ENCODE measurements at places on chromosomes 4 and X.

DNA sequence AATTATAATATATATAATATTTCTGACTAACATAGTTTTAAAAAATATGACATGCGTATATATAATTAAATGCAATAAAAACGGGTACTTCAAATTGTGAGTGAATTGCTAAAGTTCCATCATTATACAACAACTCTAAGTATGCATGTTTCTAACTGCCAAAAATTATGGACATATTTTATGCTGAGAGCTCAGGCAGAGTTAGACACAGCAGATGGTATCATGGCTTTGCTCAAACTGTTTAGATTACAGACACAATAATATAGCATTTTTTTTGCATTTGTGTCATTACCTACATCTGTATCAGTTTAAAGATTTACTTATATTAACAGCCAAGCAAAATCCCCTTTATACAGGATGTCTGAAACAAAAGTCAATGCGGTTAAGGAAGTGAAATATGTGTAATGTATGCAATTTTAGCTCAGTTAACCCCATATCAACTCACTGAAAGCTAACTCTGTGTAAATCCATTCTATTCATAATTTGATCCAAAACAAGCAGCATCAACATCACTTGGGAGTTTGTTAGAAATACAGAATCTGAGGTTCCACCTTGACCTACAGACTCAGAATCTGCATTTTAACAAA lies 119.1 kb upstream of the CNKSR2 start:
- DNase-seq, result no peak

GRCh38 chrX:37745354-37745753 lies 34.5 kb upstream of the CYBB start:
- DNase-seq, result peak; percentile 60

GRCh38 chrX:32483534-32484136 lies 727.7 kb downstream of the DMD start:
- no peak for DNase-seq

DNA sequence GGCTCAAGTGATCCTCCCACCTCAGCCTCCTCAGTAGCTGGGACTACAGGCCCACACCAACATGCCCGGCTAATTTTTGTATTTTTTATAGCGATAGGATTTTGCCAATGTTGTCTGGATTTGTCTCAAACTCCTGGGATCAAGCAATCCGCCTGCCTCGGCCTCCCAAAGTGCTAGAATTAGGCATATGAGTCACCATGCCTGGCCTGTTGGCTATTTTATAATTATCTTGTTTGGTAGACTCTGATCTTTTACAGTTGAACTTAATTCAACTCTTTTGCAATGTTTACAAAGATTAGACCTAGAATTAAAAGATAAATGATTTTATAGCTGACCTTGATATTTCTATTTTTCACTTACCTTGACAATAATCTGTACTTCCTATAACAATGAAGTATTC lies 18.0 kb downstream of the DCK start:
- no peak for DNase-seq

DNA sequence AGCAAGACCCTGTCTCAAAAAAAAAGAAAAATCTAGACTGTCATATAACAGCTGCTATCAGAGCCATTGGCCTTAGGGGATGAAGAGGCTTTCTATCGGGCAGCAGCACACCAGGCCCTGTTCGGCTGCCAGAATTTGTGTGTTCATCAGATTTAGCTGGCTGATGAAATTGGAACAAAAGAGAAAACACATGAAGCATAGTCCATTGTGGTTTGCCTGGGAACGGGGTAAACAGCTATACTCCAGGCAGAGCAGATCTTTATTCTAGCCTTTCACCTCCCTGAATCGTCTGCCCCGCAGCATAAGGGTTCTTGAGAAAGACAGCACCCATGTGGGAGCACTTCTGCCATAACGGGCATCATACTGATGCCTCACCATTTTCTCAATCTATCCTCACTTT lies 11.6 kb downstream of the TKTL1 start:
- DNase-seq, result no peak

- DNase-seq, result no peak
Observed at GRCh38 chr4:159160242-159160641, 57.4 kb downstream of the RAPGEF2 start.

DNA sequence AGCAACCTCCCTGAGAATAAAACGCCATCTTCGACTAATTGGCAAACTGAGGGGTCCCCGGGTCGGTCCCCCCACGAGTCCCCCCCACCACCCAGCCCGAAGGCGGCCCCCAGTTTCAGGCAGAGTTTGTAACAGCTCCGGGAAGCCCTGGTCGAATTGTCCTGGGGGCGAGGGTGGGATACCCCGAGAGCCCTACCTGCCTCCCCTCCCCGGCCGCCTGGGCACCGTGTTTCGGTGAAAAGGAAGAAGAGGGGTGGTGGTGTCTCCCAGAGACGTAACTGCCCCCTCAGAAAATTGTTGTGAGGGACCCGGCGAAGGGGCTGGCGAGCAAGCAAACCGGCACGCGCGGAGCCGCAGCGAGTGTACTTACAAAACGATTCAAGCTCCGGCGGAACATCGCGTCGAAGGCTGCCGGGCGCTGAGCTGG lies 1.2 kb downstream of the ATP11C start:
- no peak for DNase-seq

DNA sequence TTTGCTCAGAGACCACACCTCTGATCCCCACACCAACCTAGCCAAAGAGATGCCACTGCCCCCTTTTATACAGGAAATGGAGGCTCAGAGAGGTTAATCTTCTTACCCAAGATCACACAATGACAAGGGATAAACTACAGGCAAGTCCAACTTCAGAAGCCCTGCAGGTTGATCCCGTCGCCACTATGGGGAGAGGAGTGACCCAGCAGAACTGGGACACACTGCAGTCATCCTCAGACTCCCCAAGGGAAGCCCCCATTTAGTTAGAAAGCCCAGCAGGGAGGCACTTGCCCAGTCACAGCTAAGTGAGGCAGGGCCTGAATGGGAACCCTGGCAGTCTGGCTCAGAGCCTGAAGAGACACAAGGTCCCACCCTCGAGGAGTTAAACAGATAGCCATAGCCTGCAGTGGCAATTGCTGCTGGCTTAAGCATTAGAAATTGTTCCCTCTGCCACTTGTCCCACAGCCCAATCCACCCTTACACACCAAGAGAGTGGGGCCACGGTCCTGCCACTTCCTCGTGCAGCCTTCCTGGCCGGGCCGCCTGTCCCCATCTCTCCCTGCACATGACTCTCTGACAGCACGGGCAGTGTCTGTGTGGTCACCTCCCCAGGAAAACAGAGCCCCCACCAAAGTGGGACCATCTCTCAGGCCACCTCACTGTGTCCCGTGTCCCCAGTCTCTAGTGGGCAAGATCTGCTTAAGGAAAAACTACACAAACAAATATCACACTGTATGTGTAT lies 2.7 kb downstream of the JAKMIP1 start:
- DNase-seq, result no peak

GRCh38 chrX:39613997-39614679 lies 483.6 kb downstream of the BCOR start:
- DNase-seq, result peak; percentile 52

- DNase-seq, result no peak
Observed at GRCh38 chr4:24007860-24008261, 118.0 kb upstream of the PPARGC1A start.

DNA sequence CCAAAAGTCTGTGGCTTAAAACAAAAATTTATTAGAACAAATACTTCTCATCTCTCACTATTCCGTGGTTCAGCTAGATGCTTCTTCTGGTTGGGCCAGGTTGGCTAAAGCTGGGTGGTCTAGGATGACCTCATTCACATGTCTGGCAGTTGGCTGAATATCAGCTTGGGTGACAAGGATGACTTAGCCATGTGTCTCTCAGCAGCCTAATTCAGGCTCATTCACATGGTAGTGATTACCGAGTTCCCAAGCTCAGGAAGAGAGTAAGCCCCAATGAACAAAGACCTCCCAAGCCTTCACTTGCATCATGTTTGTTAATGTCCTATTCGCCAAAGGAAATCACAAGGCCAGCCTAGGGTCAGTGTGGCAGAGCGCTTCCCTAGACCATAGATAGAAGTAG lies 119.4 kb downstream of the FANCB start:
- no peak for DNase-seq

DNA sequence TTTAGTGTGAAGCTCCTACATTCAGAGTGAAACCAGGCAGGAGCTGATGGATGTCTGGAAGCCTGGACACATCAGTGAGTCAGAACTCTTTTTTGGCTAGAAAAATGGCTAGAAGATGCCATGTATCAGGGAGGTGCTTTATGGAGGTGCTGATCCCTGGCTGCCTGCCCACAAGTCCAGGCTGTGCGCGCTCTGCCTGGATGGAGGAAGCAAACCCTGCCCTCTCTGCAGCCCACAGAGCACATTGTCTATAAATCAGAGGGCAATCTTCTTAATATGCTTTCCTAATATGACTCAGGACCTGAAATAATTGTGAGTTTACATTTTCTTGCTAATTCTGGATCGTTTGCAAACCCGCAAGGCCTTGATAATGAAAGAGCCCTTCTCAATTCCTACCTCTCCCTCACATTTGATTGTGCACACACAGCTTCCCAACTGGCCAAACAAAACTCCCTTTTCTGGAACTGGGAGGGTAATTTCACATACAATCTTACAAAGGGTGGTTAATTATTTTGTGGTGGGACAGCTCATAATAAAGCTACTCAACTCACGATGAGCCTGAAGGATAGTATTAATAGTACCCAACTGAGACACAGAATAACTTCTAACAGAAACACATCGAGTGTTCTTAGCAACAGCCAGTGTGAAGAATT lies 11.7 kb downstream of the MFAP3L start:
- DNase-seq, result no peak

- no peak for DNase-seq
Observed at GRCh38 chr4:78299565-78299972, 242.4 kb downstream of the FRAS1 start.

GRCh38 chrX:57929373-57929772 lies 19.1 kb upstream of the ZXDA start:
- DNase-seq, result no peak

GRCh38 chrX:34437586-34437985 lies 219.5 kb downstream of the TMEM47 start:
- no peak for DNase-seq

DNA sequence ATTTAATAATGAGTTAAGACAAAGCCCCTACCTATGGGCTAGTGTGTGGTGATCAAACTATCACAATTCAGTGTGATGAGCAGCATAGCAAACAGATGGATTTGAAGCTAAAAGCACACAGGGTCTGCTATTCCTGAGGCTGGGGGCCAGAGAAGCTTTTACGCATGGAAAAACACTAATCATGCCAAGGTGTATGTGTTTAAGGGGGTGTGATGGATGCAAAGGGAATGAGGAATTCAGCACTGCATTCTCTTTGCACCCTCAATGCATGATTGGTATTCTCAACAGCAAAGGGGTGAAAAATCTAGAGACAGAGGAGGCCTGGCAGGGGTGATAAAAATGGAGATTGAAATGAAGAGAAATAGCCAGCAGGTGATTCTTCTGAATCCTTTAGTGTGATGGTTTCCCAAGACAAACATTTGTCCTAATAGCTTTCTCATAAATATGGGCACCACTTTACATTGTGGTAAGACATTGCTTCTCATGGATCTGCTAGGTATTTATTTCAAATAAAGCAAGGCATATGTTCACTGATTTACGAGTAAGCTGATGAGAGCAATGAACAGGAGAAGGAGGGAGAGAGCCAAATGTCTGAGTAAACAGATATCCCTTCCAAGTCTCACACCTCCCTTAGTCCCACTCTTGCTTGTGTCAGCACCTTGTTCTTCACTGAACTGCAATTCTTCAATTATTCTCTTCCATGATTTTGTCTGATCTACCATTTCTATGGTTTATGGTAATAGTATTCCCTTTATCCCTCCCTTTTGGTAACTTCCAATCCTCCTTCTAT lies 15.7 kb downstream of the C1QTNF7 start:
- DNase-seq, result no peak

DNA sequence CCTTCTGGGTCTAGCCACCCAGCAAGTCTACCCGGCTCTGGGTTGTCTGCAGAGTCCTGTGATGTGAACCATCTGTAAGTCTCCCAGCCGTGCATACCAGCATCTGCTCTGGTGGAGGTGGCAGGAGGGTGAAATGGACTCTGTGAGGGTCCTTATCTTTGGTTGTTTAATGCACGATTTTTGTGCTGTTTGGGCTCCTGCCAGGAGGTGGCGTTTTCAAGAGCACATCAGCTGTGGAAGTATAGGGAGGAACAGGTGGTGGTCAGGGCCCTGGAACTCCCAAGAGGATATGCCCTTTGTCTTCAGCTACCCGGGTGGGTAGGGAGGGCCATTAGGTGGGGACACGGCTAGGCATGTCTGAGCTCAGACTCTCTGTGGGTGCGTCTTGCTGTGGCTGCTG lies 66.5 kb upstream of the ZFP42 start:
- DNase-seq, result no peak

DNA sequence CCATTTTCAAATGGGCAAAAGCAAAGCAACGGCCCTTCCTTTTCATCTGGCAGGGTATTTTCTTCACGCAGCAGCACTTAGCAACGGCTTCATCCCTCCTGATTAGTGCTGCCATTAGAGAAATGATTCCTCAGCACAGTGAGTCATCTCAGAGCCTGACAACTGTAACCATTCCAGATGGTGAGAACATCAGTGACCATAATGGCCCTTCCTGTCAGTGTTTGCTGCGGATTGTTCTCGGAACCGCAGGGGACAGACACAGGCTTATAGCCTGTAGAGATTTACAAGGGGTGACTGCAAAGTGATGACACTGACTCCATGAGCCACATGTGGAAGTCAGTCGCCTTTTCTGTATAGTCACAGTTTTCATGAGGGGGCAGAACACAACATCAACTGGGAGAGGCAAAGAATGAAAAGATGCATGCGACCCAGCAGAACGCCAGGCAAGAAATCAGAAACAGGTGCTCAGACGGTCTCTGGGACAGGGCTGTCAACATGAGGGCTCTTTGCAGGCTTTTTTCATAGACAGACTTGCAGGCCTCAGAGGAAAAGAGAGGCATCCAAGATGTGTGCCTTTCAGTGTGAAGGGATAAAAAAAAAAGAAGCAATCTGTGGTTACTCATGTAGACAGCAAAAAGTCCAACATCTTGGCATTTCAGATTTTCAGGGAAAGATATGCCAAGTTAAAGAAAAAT lies 69.9 kb upstream of the FBXW7 start:
- no peak for DNase-seq

DNA sequence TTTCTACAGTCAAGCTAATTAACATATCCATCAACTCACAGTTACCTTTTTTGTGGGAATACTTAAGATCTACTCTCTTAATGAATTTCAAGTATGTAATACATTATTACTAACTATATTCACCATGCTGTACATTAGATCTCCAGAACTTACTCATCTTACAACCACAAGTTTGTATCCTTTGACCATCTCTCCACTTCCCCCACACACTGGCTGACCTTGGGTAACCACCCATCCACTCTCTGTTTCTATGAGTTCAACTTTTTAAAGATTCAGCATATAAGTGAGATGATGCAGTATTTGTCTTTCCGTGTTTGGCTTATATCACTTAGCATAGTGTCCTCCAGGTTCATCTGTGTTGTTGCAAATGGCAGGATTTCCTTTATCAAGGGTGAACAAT lies 30.5 kb upstream of the MAGED1 start:
- DNase-seq, result no peak

DNA sequence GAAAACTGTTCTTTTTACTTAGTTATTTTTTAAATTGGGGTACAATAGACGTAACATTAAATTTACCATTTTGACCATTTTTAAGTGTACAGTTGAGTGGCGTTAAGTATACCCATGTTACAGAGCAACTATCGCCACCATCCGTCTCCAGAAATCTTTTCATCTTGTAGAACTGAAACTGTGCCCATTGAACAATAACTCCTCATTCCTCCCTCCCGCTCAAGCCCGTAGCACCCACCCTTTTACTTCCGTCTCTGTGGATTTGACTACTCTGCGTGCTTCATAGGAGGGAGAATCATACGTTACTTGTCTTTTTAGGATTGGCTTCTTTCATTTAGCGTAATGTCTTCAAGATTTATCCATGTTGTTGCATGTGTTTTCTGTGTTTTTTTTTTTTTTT lies 55.3 kb downstream of the TMEM131L start:
- DNase-seq, result no peak

GRCh38 chr4:106986486-106986885 lies 49.6 kb downstream of the DKK2 start:
- no peak for DNase-seq
